ENCODE measurements at places on chromosomes 5 and 9.

- no peak for DNase-seq
Measured at GRCh38 chr9:93417538-93417937, 33.9 kb upstream of the FAM120A start.

- no peak for DNase-seq
Measured at GRCh38 chr9:89941875-89942274, 337.1 kb downstream of the GADD45G start.

- no peak for DNase-seq
Measured at GRCh38 chr9:87787735-87788134, 61.8 kb downstream of the CTSL start.

DNA sequence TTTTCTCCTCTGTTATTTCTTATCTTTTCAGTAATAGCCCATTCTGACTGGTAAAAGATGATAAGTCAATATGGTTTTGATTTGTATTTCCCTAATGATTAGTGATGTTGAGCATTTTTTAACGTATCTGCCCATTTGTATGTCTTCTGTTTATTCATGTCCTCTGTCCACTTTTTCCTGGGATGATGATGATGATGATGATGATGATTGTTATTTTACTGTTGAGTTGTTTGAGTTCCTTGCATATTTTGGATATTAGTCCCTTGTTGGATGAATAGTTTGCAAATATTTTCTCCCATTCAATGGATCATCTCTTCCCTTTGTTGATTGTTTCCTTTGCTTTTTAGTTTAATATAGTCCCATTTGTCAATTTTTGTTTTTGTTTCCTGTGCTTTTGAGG lies 27.0 kb downstream of the UTP15 start:
- DNase-seq: no peak

GRCh38 chr5:62093976-62094375 lies 212.0 kb upstream of the KIF2A start:
- no peak for DNase-seq

DNA sequence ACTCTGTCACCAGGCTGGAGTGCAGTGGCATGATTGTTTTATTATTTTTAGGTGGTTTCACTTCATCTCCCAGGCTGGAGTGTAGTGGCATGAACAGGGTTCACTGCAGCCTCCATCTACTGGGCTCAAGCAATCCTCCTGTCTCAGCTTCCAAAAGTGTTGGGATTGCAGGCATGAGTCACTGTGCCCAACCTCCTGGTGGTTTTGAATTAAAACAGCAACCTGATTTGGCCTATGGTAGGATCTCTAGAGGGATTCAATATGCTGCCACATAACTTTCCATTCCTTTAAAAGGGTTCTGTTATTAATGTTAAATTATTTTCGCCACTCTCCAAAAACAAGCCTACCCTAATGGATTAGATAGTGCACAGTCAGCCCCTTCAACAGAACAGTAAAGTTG lies 9.9 kb upstream of the HSPA4 start:
- no peak for DNase-seq

DNA sequence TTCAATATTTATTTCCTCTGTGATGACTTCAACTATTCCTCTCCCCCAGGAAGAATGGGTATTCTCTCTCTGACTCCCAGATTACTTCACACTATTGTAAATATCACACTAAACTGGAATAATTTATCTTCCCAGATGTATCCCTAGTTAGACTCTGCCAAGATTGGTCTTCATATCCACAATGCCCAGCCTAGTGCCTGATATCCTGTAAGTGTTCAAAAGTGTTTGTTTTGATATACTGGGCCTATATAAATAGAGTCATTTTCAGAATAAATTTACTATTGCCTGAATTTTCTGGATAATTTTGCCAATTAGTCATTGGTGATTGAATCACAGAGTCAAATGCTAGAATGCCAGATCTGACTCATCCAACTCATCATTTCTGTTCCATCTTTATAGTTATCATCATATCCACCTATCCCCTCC lies 143.7 kb upstream of the TNC start:
- no peak for DNase-seq

DNA sequence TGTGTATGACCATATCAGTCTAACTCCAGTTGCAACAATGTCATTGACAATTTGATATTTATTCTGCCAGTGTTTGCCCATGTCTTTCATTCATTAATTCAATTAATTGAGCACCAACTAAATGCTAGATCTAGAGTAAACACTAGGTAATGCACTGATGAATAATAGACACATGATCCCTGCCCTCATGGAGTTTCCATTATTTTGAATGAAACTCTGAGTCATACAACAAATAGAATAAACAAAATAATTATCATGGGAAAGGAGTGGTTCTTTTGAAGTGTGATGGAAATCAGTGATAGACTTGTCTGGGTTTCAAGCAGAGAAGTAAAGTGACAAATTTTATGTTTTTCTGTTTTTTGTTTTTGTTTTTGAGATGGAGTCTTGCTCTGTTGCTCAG lies 4.6 kb downstream of the ARHGEF37 start:
- no peak for DNase-seq

DNA sequence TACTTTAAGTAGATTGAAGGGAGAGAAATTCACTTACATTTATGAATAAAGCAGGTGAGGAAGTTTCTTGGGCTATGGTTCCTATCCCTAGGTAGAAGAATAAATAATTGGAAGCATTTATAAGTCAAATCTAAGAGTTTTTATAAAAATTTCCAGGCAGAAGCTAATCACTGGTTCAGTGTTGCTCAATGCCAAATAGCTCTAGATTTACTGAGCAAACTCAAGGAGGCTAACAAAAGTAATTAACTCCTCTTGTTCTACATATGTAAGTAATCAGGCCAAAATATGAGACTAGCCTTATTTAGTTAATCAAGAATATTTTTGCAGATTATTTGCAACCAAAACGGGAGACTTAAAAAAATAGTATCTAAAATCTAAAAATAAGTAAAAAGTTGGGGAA lies 472.3 kb downstream of the PLK2 start:
- DNase-seq: no peak

GRCh38 chr9:95104980-95105379 lies 212.5 kb downstream of the FANCC start:
- no peak for DNase-seq

- DNase-seq: no peak
Measured at GRCh38 chr5:125603321-125603720, 819.9 kb upstream of the GRAMD2B start.

GRCh38 chr5:2989517-2989916 lies 238.0 kb upstream of the IRX2 start:
- no peak for DNase-seq

All from effector CD4-positive, alpha-beta T cell (primary cell).